ENCODE measurements at places on chromosomes 3 and 15. TPM values are rescaled to one million over a fixed set of nuclear protein-coding genes. Genes with fewer than 3 reads are reported as not detected.

GRCh38 chr3:35393901-35394799, 245.2 kb upstream of the ARPP21 start:
- H3K36me3 ChIP-seq = no peaks in the 10 kb centered on the region
- no peaks in the 10 kb centered on the region for H3K4me1 ChIP-seq
- H3K4me3 ChIP-seq = no peak overlapping the region
- no peak for DNase-seq
- H3K27ac ChIP-seq = no peak overlapping the region

DNA sequence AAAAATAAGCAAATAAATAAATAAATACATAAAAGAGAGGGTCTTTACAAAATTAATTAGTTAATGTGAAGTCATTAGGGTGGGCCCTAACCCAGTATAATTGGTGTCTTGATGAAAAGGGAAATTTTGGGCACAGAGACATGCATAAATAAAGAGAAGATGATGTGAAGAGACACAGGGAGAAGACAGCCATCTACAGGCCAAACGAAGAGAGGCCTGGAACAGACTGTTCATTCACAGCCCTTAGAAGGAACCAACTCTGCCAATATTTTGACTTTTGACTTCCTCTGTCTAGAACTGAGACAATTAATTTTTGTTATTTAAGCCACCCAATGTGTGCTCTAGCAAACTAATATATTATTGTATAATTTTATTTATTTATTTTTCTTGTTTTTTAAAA, 29.6 kb upstream of the SELENOK start:
- peaks cover 4% of the 10 kb centered on the region for H3K27me3 ChIP-seq
- no peak for DNase-seq

Gene CCR9
- not detected for total RNA-seq

Gene GSK3B
- 42.0 TPM for total RNA-seq
